NK-92 treated with Interleukin-12 subunit alpha and Interleukin-12 subunit beta, amount 100 ng/mL, for 24 hours (cell line): ENCODE measurements at places on chromosomes 4 and X.

- DNase-seq = no peak
Measured at GRCh38 chrX:118764122-118764521, 36.7 kb downstream of the IL13RA1 start.

DNA sequence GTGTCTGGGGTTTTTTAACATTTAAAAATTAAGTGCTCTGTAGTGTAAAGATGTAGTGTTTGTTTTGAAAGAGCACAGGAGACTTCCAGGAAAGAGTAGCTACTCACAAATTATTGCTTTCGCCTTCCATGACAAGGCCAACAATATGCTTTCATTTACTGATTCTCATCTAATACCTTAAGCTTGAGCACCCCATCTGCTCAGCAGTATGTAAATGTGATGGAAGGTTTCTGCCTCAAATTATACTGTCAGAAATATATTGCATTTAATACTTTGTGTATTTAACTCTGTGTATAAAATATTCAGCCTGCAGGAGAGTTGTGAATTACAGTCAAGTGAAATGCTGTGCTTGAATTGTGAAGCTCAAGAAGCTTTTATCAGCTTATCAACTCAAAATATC, 296.3 kb upstream of the ATOH1 start:
- no peak for DNase-seq

DNA sequence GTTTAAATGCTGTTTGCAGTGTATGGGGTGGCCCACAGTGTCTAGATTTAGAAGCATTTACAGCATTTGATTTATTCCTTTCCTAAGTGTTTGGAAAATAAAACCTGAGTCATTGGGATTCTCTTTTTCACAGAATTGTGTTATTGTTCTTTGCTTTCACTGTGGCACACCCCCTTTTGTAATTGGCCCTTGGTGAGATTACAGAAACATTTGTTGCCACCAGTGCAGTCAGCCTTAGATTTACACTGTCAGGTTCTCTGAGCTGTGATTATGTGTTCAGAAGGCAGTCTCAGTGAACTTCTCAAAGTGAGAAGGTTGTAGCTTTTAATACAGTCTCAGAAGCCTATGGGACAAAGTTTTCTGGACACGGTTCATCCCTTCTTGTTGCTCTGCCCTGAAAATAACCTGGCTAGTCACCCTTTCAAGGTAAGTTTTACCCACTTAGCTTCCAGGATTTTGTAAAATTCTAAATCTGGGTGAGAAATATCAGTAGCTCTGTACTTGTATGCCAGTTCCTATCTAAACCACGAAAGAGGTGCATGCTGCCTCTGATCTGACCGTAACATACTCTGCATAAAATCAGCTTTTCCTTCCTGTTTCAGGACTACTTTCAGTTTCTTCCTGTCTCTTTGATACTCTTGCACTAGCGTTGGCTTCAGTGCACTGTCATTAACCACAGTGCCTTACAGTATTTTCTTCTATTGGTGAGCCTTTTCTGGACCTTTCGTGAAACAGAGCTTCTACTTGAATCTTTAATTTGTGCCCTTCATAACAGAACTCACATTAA, 12.6 kb downstream of the RUFY3 start:
- no peak for DNase-seq

DNA sequence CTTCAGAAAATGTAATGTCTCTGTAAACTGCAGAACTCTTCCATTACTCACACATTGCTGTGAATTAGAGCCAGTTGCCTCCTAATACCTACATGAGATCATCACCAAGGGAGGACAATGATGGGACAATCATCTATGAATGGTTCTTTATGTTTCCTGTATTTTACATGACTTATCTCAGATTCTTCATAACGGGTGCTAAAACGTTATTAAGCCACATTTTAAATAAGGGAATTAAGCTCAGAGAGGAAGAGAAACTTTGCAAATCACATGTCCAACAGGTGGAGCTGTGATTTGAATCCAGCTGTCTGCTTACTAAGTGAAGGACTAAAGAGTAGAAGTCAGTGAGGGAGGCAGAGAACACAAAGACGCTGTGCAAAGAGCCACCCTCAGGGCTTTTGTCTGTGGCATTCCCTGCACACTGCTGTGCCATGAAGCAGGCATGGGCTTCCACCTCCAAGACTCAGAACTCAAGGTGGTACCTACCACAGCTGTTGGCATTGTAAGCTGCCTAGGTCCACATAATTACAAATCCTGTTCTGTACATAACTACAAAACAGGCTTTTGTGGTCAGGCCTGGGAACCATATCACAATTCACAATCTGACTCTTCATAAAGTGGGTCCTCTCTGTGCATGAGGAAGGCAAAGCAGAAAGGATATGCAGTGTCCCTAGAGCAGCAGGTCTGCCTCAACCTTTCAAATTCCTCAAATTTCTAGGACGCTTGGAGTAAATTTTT, 12.8 kb downstream of the TBC1D9 start:
- no peak for DNase-seq

GRCh38 chr4:135274416-135274815, 1072.8 kb upstream of the PABPC4L start:
- no peak for DNase-seq

GRCh38 chr4:93776386-93777080, 52.0 kb upstream of the ATOH1 start:
- DNase-seq = no peak

- DNase-seq = no peak
Measured at GRCh38 chrX:9529223-9529622, 64.4 kb downstream of the TBL1X start.

- DNase-seq = no peak
Measured at GRCh38 chrX:70172964-70173363, 4.3 kb upstream of the DGAT2L6 start.

DNA sequence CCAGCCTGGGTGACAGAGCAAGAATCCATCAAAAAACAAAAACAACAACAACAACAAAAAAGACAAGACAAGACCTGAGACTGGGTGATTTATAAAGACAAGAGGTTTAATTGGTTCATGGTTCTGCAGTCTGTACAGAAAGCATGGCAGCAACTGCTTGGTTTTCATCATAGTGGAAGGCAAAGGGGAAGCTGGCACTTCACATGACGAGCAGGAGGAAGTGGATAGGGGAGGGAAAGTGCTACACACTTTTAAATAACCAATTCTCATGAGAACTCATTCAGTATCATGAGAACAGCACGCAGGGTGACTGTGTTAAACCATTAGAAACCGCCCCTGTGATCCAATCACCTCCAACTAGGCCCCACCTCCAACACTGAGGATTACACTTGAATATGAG, 28.4 kb upstream of the SLC10A7 start:
- no peak for DNase-seq

- DNase-seq = no peak
Measured at GRCh38 chrX:18353931-18354368, 538 bp downstream of the SCML2 start.

DNA sequence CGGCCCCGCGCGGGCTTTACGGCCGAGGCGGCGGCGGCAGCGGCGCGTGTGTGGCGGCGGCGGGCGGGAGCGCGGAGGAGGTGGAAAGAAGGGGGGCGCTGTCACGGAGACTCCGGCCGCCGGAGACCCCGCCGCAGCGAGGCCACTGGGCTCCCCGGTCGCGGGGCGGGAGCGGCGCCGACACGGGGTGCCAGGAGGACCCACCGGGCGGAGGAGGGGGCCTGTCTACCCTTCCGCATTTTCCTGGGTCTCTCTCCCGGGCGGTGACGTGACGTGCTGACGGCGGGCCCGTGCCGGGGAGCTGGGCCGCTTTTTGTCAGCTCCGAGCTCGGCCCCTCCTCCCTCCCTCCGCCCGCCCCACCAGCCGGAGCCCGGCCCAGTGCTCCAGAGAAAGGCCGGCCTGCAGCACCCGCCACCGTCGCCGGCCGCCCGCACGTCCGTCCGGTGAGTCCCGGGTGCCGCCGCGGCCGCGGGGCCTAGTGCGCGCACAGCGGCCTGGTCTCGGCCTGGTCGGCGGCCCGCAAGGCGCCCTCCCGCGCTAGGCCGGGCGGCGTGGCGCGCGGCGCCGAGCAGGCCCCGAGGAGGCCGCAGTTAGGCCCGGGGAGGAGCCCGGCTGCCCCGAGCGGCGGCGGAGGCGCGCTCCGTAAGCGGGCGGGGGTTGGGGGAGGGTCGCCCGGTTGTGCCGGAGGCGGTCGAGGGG, at the start of gene ZFX:
Gene ZFX, plus strand, starts transcription at position 379 of the 700 bp plus-strand sequence. CDS start 23,014 bp downstream, outside the sequence.
- DNase-seq = peak; percentile 55

GRCh38 chr4:184364100-184364921, 110.0 kb downstream of the IRF2 start:
- DNase-seq = peak; percentile 75
